ENCODE measurements at places on chromosomes 16 and 17. TPM values are rescaled to one million over a fixed set of nuclear protein-coding genes. Genes with fewer than 3 reads are reported as not detected.

GRCh38 chr16:81473066-81473488, 28.5 kb downstream of the CMIP start:
- H3K4me1 ChIP-seq = peaks cover 5% of the 10 kb centered on the region
- H3K4me3 ChIP-seq = no peak overlapping the region
- no peak for DNase-seq
- no peaks in the 10 kb centered on the region for H3K36me3 ChIP-seq
- H3K27me3 ChIP-seq = no peaks in the 10 kb centered on the region

DNA sequence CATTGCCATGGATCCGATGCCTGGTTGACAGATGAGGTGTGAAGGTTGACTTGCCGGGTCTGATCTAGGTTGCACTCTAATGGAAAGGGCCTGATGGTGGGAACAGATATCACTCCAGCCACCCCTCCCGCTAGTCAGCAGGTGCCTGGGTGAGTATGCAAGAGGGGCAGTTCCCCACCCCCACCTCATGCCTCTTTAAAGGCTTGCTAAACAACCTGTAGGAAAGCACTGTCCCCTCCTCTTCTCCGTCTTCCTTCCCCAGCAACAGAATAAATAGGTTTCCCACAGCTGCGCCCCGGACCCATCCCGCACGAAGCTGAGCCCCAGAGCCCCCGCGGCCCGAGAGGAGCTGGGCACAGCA, 746 bp upstream of the TMEM132E start:
- H3K36me3 ChIP-seq = no peaks in the 10 kb centered on the region
- peaks cover 36% of the 10 kb centered on the region for H3K27me3 ChIP-seq
- H3K4me3 ChIP-seq = no peak overlapping the region
- no peak overlapping the region for H3K27ac ChIP-seq

DNA sequence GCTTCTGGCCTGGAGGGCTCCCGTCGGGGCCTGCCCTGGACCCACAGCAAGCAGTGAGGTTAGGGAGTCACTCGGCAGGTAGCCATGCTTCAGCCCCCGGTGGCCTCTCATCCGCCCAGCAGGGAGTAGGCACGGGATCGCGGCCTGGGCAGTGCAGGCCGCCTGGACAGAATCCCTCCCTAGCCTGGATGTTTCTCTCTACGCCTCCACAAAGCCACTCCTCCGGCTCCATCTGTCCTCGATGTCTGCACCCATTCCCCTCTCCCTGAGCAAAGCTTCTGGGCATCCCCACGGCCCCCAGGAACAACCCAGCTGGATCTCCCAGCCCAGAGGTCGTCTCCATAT, 145.2 kb downstream of the RBFOX3 start:
- no peak overlapping the region for H3K27ac ChIP-seq
- H3K4me1 ChIP-seq = no peaks in the 10 kb centered on the region
- H3K36me3 ChIP-seq = no peaks in the 10 kb centered on the region
- no peak overlapping the region for H3K4me3 ChIP-seq
- H3K27me3 ChIP-seq = no peaks in the 10 kb centered on the region
- no peak for DNase-seq

GRCh38 chr16:1194665-1195392, 30.2 kb downstream of the TPSG1 start:
- H3K27ac ChIP-seq = no peak overlapping the region
- H3K4me3 ChIP-seq = no peak overlapping the region
- DNase-seq = no peak
- no peaks in the 10 kb centered on the region for H3K36me3 ChIP-seq

GRCh38 chr16:56684926-56685590, 2.8 kb downstream of the MT1X start:
- H3K4me1 ChIP-seq = peaks cover 4% of the 10 kb centered on the region
- no peaks in the 10 kb centered on the region for H3K36me3 ChIP-seq
- H3K4me3 ChIP-seq = no peak overlapping the region
- no peaks in the 10 kb centered on the region for H3K27me3 ChIP-seq
- H3K27ac ChIP-seq = no peak overlapping the region
- no peak for DNase-seq

GRCh38 chr17:44655983-44656710, at the start of gene MEIOC:
TSS of gene MEIOC (plus strand) at chr17:44656468. CDS start at chr17:44656614, 146 bp downstream.
- no peaks in the 10 kb centered on the region for H3K4me1 ChIP-seq
- no peak within 1 kb of the TSS for H3K27ac ChIP-seq
- H3K36me3 ChIP-seq = no peaks in the 10 kb centered on the region
- H3K4me3 ChIP-seq = no peak within 1 kb of the TSS

- H3K27me3 ChIP-seq = no peaks in the 10 kb centered on the region
- H3K4me3 ChIP-seq = no peak overlapping the region
- H3K4me1 ChIP-seq = no peaks in the 10 kb centered on the region
- no peak for DNase-seq
- no peak overlapping the region for H3K27ac ChIP-seq
- no peaks in the 10 kb centered on the region for H3K36me3 ChIP-seq
Observed at GRCh38 chr16:12572316-12572985, 231.2 kb downstream of the CPPED1 start.

GRCh38 chr17:77770331-77771105, 188.0 kb upstream of the TNRC6C start:
- no peaks in the 10 kb centered on the region for H3K36me3 ChIP-seq
- H3K27me3 ChIP-seq = no peaks in the 10 kb centered on the region
- no peak overlapping the region for H3K27ac ChIP-seq
- H3K4me3 ChIP-seq = no peak overlapping the region
- DNase-seq = peak; percentile 92
- H3K4me1 ChIP-seq = no peaks in the 10 kb centered on the region

GRCh38 chr17:43915559-43915958, 8.2 kb upstream of the MPP2 start:
- H3K4me3 ChIP-seq = no peak overlapping the region
- DNase-seq = peak; percentile 11
- peaks cover 26% of the 10 kb centered on the region for H3K27me3 ChIP-seq
- no peaks in the 10 kb centered on the region for H3K36me3 ChIP-seq
- H3K4me1 ChIP-seq = no peaks in the 10 kb centered on the region

GRCh38 chr17:72702136-72702735, 390.3 kb downstream of the SLC39A11 start:
- H3K4me3 ChIP-seq = no peak overlapping the region
- peak; percentile 85 for DNase-seq
- no peaks in the 10 kb centered on the region for H3K36me3 ChIP-seq
- H3K4me1 ChIP-seq = peaks cover 7% of the 10 kb centered on the region
- no peaks in the 10 kb centered on the region for H3K27me3 ChIP-seq

- no peaks in the 10 kb centered on the region for H3K27me3 ChIP-seq
- no peak overlapping the region for H3K4me3 ChIP-seq
- no peak for DNase-seq
- H3K36me3 ChIP-seq = no peaks in the 10 kb centered on the region
- no peaks in the 10 kb centered on the region for H3K4me1 ChIP-seq
- no peak overlapping the region for H3K27ac ChIP-seq
Observed at GRCh38 chr16:7037495-7037894, 295.1 kb upstream of the RBFOX1 start.

The CTRL gene
- total RNA-seq = 0.26 TPM

The SPNS3 gene
- not detected for total RNA-seq
